NCI-H460 (cell line): ENCODE measurements at places on chromosomes 4 and X.

DNA sequence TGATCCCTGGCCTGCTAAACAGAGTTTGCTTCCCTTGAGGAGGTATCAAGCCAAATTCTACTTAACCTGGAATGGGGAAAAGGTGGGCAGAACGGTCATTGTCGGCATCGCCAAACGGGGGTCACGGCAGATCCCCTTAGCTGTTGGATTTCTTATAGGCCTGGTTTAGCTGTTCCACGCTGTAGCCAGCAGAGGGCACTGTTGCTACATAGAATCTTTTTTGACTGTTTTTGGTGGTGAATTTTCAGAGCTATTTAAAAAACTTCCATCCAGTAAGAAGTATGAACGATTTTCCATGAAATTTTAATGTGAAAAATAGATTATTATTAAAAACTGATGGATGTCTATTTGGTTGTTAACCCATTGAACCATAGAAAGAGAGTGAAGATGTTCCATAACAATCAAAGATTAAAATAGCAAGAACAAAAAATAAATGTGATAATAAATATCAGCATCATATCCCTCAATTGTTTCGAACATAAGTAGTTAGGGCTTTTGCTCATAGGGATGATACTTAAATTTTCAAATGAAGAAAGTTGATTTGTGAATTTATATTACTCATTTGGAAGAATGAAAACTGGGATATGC is 56.6 kb downstream of the LINC00632 start:
- peak; percentile 69 for DNase-seq

DNA sequence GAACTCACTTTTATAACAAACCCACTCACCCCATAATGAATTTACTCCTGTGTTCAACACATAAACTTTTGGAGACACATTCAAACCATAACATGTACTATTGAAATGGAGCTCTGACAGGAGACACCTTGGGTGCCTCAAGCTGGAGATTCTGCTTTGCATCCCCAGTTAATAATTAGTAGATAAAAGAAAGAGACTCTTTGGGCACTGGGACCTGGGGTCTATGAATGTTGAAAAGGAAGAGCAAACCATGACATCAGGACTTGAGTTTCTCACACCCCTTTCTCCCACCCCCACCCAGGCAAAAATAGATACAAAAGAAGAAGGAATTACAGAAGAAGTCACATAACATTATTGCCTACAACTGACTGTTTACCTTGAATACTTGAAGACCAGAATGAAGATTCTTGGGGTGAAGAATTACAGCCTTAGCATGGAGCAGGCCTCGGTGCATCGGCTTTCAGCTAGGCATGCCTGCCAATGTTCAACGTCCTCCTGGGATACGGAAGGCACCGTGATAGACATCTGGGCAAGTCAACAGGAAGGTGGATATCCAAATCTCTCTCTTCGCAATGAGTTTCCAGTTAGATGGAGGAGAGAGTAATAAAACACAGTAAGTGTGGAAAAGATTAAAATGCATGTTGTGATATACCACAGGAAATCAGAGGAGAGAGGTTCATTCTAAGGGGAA is 316.0 kb downstream of the TRIML1 start:
- no peak for DNase-seq

DNA sequence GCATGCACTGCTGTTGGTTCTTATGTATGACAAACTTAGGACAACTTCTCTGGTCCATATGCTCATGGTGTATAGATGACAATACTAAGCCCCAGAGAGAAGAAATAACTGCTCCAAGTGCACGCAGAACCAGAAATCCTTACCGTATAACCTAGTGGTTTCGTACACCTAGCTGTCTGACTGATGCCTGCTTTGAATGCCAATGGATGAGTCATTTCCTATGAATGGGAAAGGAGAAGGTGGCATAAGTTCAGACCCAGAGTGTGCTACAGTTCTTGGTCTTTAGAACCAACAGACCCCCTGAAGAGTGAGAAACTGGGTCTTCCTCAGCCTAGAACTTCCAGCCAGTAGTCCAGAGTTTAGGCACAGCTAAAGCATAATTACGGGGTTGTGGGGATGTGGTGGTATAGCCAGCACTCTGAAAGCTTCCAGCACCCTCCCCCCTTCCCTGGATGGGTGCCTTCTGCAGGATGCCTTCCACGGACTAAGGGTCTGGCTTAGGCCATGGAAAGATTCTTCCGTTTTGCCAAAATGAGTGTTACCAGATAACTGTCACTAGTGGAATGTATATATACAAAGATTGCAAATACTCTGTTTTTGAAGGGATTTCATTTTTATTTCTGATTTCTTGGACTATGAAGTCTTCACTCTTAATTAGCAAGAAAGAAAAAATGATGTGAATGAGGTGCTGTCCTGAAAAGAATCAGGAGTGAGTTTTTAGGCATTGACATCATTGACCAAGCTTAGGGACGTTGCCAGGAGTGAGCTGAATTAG is 84.6 kb upstream of the PACRGL start:
- no peak for DNase-seq

DNA sequence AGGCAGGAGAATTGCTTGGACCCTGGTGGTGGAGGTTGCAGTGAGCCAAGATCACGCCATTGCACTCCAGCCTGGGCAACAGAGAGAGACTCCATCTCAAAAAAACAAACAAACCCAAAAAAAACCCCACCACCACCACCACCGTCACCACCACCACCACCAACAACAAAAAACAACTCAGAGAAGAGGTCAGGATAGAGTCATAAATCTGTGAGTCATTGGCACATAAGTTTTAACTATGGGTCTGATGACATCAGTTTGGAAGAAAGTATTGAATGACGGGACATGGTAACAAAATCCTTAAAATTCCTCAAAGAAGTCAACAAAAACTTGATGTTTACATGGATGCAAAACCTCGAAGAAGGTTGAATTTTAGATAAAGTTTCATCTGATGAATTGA is 288.0 kb upstream of the SFRP2 start:
- no peak for DNase-seq

DNA sequence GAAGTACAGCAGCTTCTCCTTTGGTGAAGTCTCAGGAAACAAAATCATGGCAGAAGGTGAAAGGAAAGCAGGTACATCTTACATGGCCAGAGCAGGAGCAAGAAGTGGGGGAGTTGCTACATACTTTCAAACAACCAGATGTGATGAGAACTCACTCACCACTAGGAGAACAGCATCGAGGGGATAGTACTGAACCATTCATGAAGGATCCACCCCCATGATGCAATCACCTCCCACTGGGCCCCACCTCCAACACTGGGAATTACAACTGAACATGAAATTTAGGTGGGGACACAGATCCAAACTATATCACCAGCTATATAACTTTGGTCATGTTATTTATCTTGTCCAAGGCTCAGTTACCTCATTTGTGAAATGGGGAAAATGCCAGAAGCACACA is 159.4 kb downstream of the OPHN1 start:
- DNase-seq = no peak

DNA sequence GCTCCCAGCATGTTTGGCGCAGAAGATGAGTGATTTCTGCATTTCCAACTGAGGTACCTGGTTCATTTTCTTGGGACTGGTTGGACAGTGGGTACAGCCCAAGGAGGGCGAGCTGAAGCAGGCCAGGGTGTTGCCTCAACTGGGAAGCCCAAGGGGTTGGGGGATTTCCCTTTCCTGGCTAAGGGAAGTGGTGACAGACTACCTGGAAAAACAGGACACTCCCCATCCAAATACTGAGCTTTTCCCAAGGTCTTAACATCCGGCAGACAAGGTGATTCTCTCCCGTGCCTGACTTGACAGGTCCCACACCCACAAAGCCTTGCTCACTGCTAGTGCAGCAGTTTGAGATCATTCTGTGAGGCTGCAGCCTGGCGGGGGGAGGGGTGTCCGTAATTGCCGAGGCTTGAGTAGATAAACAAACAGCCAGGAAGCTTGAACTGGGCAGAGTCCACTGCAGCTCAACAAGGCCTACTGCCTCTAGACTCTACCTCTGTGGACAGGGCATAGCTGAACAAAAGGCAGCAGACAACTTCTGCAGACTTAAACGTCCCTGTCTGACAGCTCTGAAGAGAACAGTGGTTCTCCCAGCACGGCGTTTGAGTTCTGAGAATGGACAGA is 307.7 kb upstream of the ARSJ start:
- DNase-seq = no peak

- no peak for DNase-seq
Measured at GRCh38 chrX:154298312-154298711, 2.7 kb downstream of the TKTL1 start.

DNA sequence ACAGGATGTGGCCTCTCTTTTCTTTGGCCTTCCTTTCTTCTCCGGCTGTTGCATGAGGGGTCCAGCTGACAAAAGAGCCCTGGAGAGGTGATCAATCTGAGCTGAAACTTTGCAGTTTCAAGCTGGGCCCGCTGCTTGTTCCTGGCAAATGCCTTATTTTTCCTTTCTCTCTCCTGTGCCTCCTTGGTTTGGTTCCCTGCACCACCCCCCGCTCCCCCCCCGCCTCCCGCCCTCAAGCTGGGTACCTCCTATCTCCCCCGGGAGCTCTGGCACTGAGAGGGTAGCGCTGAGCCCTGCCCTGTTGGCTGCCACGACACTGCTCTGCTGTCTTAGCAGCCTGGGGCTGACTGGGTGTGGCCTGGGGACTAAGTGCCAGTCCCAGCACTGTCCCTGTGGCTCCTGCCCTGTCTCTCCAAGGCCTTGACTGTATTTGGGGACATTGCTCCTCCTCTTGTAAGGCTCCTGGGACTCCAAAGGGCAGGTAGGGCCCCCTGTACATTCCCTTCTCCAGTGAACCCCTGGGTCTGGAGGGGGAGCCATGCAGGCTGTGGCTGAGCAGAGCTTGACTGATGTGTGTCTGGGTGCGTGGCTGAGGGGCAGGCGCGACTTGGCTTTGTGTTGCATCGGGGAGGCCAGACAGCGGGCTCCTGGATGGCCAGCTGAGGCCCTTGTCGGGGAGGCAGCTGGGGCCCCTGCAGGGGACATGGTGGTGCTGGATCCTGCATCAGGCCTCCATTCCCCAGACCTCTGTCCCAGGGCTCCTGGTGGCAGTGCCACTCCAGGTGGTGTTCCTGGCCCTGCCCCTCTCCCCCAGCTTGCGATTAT is 1.1 kb downstream of the PLXNA3 start:
- no peak for DNase-seq

DNA sequence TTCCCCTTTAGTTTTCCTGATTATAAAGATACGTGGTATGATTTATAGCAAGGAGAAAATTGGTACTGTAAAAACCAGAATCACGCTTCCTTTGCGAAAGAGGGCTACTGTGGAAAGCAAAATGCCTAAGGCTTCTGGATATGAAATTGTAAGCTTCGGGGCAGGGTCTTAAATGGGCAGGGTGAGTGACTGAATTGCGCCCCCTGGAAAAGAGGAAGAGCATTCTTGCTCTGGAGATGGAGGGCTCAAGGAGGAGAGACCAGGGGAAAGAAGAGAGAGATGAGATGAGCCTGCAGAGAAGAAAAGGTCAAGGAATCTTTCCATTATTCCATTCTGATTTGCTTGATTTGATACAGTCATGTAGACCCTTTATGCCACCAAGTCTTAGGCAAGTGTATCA is 13.1 kb upstream of the ETNPPL start:
- DNase-seq = no peak

DNA sequence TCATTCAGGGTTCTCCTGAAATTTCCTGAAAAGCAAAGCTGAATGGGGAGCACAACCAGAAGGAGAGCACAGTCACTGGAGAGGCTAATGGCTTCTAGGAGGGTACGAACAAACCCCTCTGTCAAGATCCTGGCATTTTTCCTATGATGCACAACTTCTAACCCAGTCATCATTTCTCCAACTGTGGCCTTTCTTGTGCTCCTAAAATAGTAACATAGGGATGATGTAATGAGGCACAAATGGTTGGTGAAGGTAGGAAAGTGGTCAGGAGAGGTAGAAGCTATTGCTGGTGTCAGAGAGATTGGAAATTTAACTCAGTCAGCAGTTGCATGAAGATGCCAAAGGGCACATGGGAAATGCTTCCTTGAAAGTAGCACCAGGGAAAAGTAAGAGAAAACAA is 52.7 kb downstream of the SLC10A7 start:
- no peak for DNase-seq

GRCh38 chr4:32025851-32026459 is 1305.8 kb downstream of the PCDH7 start:
- DNase-seq = no peak

GRCh38 chrX:132483951-132484350 is 4.9 kb downstream of the MBNL3 start:
- DNase-seq = no peak

DNA sequence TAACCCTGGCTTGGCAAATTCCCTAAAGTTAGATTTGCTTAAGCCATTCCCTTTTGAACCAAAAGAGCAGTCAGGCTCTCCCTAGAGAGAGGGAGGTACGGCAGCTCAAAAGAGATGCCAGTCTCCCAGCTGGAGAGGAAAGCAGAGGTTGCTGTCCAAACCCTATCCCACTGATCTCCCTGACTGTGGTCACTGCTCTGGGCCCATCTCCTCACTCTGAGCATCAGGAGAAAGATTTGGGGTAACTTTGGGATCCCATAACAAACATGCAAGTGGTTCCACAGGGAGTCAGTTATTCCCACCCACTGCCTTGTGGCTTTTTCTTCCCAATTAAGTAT is 17.1 kb downstream of the ACSL1 start:
- DNase-seq = no peak

DNA sequence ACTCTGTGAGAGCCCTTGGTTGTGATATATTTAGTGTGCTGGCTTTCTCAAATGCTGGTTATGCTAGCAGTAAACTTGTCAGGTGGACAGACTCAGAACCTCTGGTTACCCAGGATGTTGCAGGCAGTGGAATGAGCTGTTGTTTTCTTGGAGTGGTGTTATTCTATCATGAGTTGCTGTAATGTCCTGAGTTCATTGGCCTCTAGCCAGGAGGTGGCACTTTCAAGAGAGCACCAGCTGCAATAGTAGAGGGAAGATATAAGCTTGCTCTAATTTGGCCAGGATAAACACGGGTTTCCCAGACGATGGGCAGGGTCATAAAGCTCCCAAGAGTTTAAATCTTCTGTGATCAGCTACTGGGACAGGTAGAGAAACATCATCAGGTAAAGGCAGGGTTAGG is 95.0 kb upstream of the UBQLN2 start:
- no peak for DNase-seq

GRCh38 chr4:86670756-86671155 is 76.6 kb downstream of the PTPN13 start:
- peak; percentile 33 for DNase-seq

DNA sequence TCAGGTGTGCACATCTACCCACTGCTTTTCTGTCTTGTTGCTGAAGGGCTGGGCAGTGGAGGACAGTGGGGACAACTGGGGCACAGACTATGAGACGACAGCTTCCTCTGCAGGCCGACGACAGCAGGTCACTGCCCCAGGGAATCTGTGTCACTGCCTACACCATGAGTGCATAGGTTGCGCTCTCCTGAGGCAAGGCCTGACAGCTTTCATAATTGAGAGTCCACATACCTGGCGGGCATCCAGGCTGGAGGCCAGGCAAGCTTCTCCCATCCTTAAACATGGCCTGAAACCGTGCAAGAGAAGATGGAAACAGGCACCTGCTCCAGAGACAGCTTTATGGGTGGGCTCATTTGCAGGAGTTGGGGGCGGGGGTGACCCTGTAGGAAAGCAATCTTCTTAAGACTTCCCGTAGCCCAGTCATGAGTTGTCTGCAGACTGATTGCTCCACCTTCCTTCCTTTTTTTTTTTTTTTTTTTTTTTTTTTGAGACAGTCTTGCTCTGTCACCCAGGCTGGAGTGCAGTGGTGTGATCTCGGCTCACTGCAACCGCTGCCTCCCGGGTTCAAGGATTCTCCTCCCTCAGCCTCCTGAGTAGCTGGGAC is 2.9 kb downstream of the ANOS1 start:
- no peak for DNase-seq

- no peak for DNase-seq
Measured at GRCh38 chrX:139554991-139555675, 24.6 kb downstream of the F9 start.
